ENCODE measurements at places on chromosomes 13 and 19. TPM values are rescaled to one million over a fixed set of nuclear protein-coding genes. Genes with fewer than 3 reads are reported as not detected.

Gene TNFRSF19
- total RNA-seq = 14.7 TPM

Gene ZNF547
- total RNA-seq = 4.1 TPM

Gene MBNL2
- 70.5 TPM for total RNA-seq

- no peak for DNase-seq
Measured at GRCh38 chr13:74784959-74785358, 650.8 kb upstream of the KLF12 start.

- DNase-seq = no peak
Measured at GRCh38 chr19:17138937-17139598, 63.5 kb downstream of the MYO9B start.

DNA sequence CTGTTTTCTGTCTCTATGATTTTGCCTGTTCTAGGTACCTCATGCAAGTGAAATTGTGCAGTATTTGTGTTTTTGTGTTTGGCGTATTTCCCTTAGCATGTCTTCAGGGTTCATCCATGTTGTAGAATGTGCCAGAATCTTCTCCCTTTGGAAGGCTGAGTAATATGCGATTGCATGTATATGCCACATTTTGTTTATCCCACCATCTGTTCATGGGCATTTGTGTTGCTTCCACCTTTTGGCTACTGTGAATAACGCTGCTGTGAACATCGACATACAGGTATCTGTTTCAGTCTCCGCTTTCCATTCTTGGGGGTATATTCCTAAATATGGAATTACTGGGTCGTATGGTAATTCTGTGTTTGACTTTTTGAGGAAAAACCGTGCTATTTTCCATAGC lies 190.0 kb downstream of the ATP8A2 start:
- DNase-seq = no peak

Gene LRRC63
- 0.31 TPM for total RNA-seq

GRCh38 chr13:112756511-112756966 lies 66.7 kb downstream of the ATP11A start:
- no peak for DNase-seq

Gene EPSTI1
- total RNA-seq = 12.2 TPM

Gene SYCN
- total RNA-seq = not detected

- DNase-seq = no peak
Measured at GRCh38 chr19:41701401-41702075, 6.9 kb upstream of the CEACAM5 start.

GRCh38 chr19:17259118-17259780 lies 5.3 kb downstream of the USHBP1 start:
- DNase-seq = no peak

- no peak for DNase-seq
Measured at GRCh38 chr13:23850134-23850533, 39.1 kb downstream of the MIPEP start.

Gene AMH
- 1.0 TPM for total RNA-seq

- no peak for DNase-seq
Measured at GRCh38 chr13:92407858-92408257, 818.7 kb upstream of the GPC6 start.

Gene FUT2
- 5.8 TPM for total RNA-seq

GRCh38 chr13:76454991-76455390 lies 431.2 kb downstream of the KCTD12 start:
- no peak for DNase-seq

DNA sequence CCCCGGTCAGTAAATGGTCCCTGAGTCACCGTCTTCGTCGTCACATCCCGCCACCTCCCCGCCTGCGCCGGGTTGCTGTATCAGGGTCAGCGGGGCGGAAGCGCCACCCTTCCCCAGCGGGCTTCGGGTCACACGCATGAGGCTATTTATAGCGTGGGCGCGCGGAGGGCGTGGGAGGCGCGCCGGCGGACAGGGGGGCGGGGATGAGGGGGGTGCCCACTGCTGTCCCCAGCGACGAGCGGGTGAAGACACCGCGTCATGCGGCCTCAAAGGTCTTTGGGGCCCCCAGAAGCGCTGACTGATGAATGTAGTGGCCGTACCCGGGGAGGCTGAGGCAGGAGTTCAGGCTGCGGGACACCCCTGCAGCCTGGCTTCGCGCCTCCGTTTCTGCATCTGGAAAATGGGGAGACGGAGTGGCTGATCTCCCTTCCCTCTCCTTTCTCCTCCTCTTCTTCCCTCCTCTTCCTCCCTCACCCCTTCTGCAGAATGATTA lies 7.9 kb downstream of the UNC13A start:
- DNase-seq = peak; percentile 62

DNA sequence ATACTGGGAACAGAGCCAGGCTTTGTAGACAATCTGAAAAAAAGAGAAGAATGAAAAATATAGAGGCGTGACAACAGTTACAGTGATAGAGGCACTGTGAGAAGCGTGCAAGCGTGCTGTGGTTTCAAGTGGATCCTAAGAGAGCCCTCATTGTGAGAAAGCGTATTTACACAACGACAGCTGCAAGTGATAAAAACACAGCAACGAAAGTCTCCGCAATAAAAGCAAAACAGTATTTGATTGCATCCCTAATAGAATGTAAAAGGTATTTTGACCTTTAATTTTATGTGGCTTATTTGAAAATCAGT lies 642.7 kb upstream of the ARGLU1 start:
- DNase-seq = no peak

DNA sequence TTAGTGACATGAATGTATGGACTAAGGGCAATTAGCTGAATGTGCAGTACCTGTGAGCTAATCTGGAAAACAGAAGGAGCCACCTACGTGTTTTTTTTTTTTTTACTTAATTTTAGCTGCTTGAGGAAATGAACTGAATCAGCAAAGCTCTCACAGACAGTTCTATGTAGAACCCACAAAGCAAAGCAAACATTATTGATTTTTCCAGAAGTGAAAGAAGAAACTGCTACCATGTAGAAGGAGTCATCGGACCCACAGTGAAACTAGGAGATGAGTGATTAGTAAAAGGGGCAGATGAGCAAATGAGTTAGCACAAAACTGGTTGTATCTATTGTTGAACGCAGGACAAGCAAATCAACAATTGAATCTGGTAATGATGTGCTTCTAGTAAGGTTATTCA lies 94.1 kb upstream of the SLC7A1 start:
- DNase-seq = no peak

- DNase-seq = no peak
Measured at GRCh38 chr13:45831851-45832250, 19.7 kb downstream of the SIAH3 start.

Gene CEACAM16
- not detected for total RNA-seq

GRCh38 chr13:33445476-33445875 lies 159.9 kb upstream of the STARD13 start:
- DNase-seq = no peak

- no peak for DNase-seq
Measured at GRCh38 chr13:66859078-66859477, 371.1 kb downstream of the PCDH9 start.

GRCh38 chr19:6556043-6556449 lies 25.2 kb downstream of the TNFSF9 start:
- no peak for DNase-seq
